Stimulated activated CD8-positive, alpha-beta memory T cell treated with anti-CD3 and anti-CD28 coated beads, Interleukin-15, amount 100 ng/mL, for 48 hours (primary cell): ENCODE measurements at places on chromosomes 11 and 22.

GRCh38 chr11:105181100-105181499, 41.5 kb upstream of the CARD18 start:
- no peak for DNase-seq

DNA sequence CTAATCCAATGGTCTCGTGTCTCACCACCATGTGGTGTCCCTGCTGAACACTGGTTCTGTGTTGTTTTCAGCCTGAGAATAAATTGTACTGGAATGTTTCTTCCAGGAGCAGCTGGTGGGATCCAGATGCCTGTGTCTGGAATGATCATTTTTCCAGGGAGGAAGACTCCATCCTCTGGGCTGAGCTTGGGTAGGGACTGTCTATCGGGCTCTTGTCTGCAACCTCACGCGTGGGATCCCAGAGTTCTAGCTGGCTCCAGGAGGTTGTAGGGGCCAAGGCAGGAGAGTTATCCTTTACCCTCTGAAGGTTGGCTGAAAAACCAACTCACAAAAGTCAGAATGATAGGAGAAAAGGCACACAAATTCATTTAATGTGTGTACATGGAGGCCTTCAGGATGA, 144.1 kb upstream of the B3GAT1 start:
- DNase-seq = no peak

DNA sequence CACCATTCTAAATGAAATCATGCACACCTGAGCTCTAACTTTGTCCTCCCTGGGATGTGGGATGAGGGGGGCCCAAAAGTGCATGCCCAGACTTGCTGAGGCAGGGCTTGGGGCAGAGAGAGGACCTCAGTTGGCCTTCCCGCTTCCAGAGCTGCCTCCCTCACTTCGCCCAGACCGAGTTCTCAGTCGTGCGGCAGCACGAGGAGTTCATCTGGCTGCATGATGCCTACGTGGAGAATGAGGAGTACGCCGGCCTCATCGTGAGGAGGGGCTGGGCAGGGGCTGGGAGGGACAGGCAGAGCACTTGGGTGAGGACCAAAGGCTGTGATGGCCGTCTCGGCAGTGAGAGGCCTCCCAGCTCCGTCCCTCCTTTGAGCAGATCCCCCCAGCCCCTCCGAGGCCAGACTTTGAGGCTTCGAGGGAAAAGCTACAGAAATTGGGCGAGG, 8.2 kb downstream of the CFL1 start:
- DNase-seq = no peak

- no peak for DNase-seq
These were observed 28.4 kb upstream of the SIK2 start for GRCh38 chr11:111573821-111574249.

- DNase-seq = no peak
These were observed 33.7 kb downstream of the SC5D start for GRCh38 chr11:121326230-121326629.

GRCh38 chr11:124190298-124191139, 7.4 kb downstream of the OR10D3 start:
- no peak for DNase-seq

- no peak for DNase-seq
These were observed 387.8 kb upstream of the CADM1 start for GRCh38 chr11:115892016-115892415.
